CD4-positive, alpha-beta T cell treated with Interleukin-17A for 1 hour (primary cell): ENCODE measurements at places on chromosomes 2 and 18.

- no peak for DNase-seq
Observed at GRCh38 chr18:46007165-46007564, 40.0 kb upstream of the EPG5 start.

GRCh38 chr2:236728916-236729670, 159.5 kb downstream of the ACKR3 start:
- DNase-seq: no peak

DNA sequence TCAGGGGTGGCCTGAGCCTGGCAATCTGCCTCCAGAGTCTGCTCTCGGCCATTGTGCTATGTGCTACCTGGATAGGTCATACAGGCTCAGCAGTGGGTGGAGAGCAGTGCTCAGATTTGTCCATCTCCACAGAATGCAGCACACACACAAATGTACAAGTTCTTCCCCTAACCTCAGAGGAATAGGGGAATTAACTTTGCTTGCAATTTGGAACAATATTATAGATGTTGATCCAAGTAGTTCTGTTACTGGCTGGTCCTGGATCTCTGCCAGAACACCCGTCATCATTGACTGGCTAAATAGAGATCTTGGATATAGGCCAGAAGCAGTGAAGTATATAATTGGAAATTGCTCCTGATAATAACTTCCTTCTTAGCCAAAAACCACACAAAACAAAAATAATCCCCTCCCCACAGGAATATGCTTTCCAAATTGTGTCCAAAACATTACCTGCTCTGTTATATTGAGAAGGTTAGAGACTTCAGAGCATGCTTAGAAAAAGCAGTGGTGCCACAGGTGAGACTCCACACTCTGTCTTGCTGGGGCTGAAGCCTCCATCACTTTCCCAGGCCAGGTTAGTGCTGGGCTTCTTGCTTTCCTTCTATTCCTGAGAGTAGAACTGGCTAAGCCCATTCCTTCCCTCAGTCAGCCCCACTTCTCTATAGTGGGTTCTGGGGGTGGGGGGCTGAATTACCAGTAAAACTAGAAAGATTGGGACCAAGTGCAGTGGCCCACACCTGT, 38.8 kb downstream of the NCAPH start:
- no peak for DNase-seq

GRCh38 chr2:64608867-64609226, 44.9 kb downstream of the SERTAD2 start:
- no peak for DNase-seq

- no peak for DNase-seq
Observed at GRCh38 chr2:164515030-164515429, 106.3 kb downstream of the GRB14 start.

DNA sequence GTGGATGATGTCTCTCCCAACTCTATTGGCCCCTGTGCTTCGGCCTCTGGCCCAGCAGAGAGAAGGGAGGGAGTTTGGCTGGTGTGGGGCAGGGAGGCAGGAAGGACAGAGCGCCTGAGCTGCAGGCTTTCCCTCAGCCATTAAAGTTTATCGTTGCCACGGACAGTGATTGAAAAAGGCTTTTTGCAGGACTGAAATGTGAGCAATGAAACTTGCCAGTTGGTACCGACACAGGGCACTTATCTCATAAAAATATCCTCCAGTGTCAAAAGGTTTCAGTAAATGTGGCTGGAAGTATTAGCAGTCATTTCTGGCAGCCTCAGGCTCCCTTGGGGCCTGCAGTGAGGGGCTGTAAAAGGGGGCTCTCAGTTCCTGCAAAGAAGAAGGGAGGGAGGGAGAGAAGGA, 169.2 kb downstream of the GLI2 start:
- no peak for DNase-seq

DNA sequence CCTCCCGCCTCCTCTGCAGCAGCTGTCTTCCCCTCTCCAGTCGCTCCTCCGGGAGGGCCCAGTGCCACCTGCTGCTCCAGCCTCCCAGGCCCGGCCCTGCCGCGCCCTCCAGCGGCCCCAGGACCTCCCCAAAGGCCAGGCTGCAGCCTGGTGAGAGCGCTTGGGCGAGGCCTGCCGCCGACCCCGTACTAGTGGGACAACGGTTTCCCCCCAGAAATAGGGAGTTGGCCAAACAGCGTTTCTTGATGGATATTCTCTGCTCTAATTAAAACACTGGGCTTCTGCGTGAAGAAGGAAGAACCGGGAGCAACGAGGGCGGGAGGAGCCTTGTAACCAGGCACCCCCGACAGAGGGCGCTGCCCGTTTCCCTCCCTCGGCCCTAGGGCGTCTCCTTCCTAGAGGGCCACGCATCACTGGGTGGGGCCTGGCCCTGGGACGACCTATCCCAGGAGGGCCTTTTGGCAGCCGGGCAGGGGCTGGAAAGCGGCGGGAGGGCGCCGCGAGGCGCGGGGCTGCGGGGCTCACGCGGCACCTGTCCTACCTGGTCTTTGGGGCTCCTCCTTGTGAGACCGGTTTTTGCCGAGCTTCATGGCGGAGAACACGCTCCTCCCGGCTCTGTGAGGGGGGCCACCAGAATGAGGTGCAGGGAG, 25.4 kb upstream of the OTOF start:
- peak; percentile 78 for DNase-seq

DNA sequence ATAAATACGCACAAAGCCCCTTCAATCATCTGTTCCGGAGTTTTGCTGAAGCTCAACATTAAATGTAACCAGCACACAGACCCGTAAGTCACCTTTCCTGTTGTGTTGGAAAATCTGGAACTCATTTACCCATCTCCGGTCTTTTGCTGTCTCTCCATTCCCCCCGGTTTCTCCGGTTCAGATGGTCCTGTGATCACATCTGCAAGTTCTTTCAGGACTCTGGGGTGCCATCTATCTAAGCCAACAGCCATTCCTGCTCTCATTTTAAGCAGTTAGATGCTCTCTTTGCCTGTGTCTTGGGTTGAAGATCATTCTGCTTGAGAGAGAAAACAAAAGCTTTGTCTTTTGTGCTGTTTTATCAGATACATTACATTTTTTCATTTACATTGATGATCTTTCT, 91.7 kb upstream of the TGIF1 start:
- no peak for DNase-seq

DNA sequence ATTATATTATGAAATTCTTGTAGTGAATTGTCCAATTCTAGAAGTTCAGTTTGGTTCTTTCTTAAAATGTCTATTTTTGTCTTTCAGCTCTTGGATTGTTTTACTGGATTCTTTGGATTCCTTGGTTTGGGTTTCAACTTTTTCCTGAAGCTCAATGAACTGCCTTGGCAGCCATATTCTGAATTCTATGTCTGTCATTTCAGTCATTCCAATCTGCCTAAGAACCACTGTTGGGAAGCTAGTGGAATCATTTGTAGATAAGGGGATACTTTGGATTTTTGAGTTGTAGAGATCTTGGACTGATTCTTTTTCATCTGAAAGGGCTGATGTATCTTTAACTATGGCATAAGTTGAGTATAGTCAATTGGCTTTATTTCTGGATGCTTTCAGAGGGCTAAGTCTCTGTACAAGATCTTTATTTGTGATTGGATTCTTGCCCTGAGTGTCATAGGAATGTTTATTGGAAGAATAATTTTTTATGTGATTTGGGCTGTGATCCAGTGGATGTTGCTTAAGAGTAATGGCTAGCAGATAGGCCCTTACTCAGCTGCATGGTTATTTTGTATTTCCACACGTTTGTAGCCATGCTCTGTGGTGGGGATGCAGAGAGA, 42.3 kb downstream of the SERPINB7 start:
- no peak for DNase-seq
